Substantia nigra (tissue), 51 donors: ENCODE measurements at places on chromosomes 6 and 20.

DNA sequence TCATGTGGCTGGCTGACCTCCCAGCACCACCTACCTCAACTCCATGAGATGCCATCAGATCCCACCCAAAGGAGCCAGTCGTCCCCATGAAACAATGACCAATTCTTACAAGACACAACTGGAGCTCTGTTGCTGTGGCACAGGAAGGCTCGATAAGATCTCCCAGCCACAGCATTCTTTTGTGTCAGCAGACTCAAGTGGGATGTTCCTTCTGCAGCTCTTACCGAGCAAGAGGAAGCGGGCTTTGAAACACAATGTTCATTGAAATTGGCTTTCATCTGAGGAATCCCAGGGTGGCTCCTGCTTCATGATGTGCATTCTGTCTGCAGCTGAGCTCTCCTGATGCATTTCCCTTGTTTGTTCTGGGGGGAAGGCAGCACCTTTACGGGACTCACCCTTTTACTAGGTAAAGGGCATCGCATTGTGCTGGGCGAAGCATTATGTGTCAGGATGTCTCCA lies 222.0 kb upstream of the SGK1 start:
- peak; percentile 17 for DNase-seq

GRCh38 chr6:137013738-137014602 lies 30.8 kb downstream of the IL20RA start:
- no peak for DNase-seq

- DNase-seq: no peak
These were observed 723 bp downstream of the AKIRIN2 start for GRCh38 chr6:87701344-87701675.

DNA sequence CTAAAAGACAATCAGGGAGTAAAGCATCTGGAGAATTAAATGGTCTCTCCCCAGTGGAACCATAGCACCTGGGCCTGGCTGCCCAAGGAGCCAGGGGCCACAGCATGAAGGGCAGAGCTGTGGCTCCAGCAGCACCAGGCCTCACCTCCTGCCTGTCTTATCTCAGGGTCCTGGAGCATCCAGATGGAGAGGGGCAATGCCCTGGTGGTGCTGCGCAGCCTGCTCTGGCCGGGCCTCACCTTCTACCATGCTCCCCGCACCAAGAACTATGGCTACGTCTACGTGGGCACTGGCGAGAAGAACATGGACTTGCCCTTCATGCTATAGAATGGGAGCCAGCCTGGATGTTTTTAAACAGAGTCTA lies 17.0 kb downstream of the MRPS18A start:
- DNase-seq: no peak

GRCh38 chr6:26412228-26412627 lies 10.2 kb downstream of the BTN3A1 start:
- no peak for DNase-seq

- DNase-seq: no peak
These were observed 463.0 kb downstream of the PRKN start for GRCh38 chr6:162264581-162264980.

DNA sequence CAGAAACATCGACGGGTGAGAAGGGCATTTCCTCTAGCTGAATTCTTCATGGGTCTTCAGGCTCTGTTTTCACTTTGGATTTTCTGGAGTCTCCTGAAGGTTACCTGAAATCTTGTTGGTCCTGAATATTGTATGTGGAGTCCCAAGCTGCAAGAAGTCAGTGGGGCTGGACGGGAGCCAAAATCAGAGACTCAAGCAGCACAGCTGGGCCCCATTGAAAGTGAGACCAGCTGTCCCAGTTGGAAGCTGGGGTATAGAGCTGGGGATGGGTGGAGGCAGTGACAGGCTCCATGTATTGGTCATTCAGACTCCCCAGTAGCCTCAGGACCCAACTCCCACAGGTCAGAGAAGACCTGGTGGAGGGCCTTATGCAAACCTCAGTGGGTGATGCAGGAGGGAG lies 111.3 kb upstream of the MLN start:
- no peak for DNase-seq

- DNase-seq: no peak
These were observed 172.0 kb downstream of the EYA2 start for GRCh38 chr20:47066484-47067270.

DNA sequence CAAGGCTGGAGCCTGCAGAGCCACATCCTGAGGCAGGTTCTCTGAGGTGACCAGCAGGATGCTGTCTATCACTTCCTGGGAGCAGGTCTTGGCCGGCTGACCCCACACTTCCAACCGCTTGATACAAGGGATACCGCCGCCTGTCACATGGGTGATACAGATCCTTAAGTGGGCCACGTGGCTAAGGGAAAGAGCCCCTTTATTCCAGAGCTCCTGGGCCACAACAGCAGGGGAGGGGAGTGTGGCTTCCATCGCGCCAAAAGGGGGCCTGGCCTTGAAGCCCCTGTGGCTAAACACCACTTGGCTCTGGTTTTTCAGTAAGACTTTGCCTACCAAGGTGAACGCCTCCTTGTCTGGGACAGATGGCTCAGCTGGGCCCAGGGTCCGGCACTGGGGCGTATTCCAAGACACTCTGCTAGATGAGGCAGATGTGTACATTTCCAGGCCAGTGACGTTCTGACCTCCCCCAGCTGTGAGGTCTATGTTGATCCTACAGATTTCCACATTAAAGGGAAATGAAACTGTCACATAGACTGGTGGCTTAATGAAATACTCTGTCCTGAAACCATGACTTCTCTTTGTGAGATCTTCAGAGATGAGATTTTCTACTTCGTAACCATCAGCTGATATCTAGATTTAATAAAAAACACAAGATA lies 37.6 kb upstream of the AVP start:
- DNase-seq: no peak

DNA sequence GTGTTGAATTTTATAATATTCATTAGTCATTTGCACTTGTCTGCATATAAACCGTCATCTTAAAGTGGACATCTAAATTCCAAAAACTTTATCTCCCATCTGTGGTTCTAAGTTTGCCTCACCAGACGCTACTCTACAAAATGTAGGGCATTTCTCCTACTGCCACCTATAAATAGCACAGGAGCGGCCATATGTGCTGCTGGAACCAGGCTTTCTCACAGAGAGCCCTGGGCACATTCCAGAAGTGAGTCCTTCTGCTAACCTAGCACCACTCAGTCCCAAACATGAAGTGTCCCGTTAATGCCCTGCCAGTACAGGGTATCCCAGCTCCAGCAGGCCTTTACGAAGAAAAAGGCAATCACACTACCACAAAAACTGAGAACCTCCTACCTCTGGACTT lies 153.7 kb downstream of the TMEM242 start:
- DNase-seq: no peak

DNA sequence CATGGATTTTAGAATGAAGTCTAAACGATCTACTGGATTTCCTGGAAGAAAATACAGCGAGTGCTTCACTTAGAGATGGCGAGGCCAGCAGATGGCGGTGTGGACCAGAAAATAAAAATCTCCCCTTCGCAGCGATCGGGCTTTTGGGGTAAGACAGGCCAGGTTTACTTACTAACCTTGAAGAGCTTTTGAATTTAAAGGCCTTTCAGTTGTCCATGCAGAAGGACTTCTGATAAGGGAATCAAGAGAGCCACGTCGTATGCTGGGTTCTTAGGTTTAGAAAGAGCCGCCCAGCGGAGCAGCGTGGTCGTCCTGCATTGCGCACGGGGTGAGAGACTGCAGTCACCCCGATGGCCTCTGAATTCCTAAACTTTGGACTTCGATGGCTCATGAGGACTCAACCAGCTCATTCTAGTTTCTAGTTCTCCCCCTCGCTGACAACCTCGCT lies 125.2 kb upstream of the RALGAPA2 start:
- peak; percentile 80 for DNase-seq

DNA sequence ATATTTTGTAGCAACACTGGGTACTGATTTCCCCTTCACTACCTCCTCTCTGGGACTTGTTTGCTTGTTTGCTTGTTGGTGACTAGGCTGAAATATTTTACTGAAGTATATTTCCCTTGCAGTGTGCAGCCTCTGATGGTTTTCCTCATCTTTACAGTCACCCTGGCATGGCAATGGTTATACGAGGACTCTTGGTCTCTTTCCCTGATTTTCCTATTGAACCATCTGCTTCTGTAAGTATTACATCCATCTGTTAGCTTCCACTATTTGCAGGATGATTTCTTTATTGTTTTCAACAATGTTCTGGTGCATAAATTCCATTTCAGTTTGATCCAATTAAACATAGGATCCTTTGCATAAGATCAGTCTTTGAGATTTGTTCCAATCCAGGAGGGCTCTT lies 465.1 kb downstream of the MEI4 start:
- no peak for DNase-seq

DNA sequence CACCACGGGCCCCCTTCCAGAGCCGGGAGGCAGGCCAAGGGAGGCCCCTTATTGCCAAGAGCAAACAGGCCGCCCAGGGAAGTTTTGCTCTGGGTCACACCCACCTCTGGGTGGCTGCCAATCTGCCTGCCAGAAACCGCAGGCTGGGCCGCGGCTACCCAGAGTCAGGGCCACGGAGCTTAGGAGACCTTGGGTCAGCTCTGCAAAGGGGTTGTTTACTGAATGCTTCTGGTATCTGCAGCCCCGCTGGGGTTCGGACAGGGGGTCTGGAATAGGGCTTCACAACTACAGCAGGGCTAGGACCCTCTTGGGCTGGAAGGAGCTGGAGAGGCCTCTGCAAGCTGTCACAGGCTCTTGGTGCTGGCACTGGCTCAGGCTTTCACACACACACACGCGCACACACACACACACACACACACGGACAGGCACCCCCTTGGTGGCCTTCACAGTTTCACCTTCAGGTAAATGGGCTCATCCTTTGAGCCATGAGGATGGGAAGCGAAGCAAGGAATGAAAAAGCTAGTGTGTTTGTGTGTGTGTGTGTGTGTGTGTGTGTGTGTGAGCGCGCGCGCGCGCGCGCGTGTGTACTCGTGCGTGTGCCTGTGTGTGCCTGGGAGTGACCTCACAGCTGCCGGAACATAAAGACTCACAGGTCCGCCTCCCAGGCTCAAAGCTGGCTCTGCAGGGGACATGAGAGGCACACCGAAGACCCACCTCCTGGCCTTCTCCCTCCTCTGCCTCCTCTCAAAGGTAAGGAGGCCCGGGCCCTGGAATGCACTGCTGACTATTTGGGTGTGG lies at the start of gene CCN5:
TSS of gene CCN5 (plus strand) at position 669 of the 798 bp plus-strand sequence. CDS start at position 691, 22 bp downstream.
- DNase-seq: no peak

DNA sequence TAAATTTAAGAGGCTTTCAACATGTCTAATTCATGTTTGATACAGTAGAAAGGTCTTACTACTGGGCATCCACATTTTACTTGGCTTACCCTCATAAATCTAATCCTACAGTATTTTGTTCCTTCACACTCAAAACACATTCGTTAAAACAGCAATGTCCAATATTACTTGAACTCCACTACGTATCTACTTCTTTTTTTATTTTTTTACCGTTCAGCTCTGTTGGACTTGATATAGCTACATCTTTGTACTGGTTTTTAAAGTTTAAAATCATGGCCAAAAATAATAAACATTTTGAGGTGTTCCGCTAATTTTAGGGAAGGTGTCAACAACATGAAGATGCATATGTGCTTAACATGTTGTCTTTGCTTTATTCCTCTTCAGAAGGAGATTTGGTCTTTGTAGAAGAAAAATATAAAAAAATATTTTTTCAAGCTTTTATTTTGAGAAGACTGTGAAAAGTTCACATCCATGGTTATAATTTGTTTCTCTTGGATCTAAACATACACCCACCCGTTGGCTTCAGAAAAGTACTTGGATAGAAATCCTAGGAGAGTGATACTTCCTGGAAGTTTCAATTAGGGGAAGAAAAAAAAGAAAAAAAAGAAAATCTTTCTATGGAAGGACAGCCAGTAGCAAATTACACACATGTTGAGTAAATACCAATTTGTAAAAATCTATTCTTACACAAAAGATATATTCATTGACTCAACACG lies 71.5 kb downstream of the EPB41L2 start:
- no peak for DNase-seq

GRCh38 chr6:169168302-169168630 lies 85.4 kb downstream of the THBS2 start:
- no peak for DNase-seq

DNA sequence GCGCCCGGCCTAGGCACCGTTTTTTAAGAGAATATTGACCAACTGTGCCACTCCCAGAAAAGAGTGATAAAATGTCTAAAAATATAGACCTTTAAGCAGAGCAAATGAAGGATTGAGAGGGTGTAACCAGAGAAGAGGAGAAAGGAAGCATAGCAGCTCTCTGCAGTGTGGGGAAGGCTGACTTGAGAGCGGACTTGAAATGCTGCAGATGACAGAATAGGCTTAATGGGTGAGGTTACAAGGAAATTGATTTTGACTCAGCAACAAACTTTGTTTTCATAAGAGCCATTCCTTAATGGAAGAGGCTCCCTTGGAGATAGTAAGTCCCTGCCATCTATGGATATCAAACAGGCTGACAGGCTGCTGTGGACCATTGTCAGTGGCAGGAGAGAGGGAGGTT lies 7.7 kb upstream of the JAG1 start:
- DNase-seq: no peak

GRCh38 chr6:66403966-66404365 lies 696.9 kb upstream of the EYS start:
- DNase-seq: no peak
